ENCODE measurements at places on chromosomes 5 and 9.
A peak's percentile ranks its signal among the peaks of the same experiment; 100 is the strongest.

DNA sequence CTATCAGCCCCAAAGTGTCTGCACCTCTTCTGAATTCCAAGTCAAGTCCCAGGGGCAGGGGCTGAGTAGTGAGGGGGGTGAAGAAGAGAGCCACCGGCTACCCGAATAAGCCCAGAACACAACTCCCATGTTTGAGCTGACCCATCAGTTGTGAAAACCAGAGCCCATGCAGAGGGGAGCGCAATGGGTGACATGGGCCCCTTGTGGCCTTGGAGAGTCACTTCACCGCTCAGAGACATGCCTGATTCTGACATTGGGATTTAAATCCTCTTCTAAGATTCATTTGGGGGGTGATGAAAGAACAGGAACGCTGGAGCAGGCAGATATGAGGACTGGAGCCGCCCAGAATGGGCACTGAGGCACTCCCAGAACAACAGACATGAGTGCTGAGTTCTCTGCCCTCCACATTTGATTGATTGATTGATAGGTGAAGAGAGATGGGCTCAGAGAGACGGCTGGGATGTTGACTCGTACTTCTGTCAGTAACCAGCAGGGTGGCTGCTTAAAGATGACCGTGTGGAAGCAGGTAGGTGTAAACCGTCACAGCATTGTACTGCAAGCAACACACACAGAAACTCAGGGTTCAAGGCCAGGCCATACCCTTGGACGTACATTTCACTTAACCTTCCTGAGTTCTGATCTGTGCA, 74.3 kb downstream of the GPR21 start:
- DNase-seq, result no peak

GRCh38 chr9:123550797-123551196, 194.8 kb downstream of the CRB2 start:
- DNase-seq, result no peak

DNA sequence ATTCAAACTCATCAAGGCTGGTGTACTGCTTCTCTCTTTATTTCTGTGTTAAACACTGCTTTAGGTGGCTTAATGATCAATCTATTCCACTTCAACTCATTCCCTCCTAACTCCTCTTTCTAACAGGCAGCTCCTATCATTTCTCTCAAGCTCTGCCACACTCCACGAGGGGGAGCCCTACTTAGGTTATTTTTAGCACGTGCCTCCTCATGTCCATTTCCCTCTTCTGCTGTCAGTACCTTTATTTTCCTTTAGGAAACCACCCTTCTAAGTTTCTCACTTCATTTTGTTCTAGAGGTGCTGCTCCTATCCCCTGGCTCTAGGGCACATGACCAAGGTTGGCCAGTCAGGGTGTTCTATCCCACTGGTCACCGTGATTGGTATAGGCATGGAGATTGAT, 6.7 kb upstream of the BRINP1 start:
- DNase-seq, result peak; percentile 15

DNA sequence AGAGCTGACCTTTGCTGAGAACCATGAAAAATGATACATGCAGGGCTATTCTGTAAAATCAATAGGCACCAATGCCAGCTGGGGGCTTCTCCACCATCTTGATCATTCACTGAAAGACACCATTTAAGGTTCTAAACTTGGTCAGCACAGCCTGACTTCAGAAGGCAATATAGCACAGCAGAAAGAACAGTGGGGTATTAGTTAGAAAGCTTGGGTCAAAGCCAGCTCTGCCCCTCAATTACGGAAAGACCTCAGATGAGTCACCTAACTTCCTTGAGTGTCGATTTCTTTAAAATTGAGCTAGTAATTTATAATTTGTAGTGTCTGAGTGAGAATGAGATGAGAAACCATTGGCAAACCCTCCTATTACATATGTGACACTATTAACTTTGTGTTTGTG, 3.4 kb downstream of the TNC start:
- DNase-seq, result peak; percentile 36

DNA sequence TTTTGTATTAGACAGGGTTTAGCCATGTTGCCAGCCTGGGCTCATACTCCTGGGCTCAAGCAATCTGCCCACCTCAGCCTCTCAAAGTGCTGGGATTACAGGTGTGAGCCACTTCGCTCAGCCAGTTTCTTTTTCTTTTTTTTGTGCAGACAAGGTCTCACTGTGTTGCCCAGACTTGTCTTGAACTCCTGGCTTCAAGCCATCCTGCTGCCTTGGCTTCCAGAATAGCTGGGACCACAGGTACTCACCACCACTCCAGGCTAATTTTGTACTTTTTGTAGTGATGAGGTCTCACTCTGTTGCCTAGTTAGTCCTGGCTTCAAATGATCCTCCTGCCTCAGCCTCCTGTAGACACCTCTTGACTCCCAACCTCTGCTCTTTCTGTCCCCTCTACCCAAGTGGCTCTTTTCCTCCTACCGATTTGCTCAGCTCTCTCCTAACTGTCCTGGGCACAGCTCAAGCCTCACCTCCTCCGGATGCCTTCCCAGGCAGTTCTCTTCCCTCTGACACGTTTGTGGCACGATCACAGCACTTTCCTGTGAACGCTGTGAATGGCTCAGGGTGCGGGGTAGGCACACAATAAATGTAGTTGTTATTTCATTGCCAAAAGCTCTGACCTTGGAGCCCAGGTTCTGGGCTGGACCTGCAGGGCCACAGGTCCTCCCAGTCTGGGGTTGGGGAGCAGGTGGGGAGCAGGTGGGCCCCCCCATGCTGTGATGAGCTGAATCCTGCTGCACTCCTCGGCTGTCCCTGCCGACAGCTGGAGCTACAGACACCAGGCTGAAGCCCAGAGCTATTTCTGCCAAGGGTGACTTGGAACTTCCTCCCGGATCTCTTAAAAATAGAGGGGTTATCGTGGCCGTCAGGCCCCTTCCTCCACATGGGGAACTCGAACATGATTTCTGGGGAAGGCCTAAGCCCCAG, 23.9 kb downstream of the GFI1B start:
- DNase-seq, result no peak

- peak; percentile 57 for DNase-seq
These were observed 29.7 kb downstream of the MEGF10 start for GRCh38 chr5:127320032-127320965.

GRCh38 chr5:36251218-36251617, 9.5 kb upstream of the NADK2 start:
- DNase-seq, result no peak

DNA sequence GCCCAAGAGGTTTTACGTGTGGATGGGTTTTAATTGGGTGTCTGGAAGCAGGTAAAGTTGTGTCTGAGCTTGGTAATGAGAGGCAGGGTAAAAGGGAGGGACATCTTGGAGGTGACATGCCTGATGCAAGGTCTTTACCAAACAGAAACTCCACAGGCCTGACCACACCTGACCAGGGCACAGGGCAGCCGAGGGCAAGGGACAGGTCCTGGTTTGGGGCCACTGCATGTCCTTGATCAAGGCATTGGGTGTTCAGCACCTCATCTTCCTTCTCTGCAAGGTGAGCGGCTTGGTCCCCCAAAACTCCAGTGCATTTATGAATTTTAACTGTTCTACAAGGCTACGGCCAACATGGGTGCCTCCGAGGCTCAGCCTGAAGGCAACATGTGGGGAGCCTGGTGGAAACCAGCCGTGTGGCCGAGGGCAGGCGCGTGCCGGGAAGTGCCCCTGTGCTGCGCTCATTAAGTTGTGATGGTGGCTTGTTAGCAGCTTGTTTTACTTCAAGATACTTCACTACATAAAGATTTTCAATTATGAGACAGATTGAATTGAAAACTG, 30.7 kb upstream of the LPCAT1 start:
- DNase-seq, result no peak

GRCh38 chr9:96289392-96289791, 12.6 kb downstream of the HSD17B3 start:
- DNase-seq, result no peak

DNA sequence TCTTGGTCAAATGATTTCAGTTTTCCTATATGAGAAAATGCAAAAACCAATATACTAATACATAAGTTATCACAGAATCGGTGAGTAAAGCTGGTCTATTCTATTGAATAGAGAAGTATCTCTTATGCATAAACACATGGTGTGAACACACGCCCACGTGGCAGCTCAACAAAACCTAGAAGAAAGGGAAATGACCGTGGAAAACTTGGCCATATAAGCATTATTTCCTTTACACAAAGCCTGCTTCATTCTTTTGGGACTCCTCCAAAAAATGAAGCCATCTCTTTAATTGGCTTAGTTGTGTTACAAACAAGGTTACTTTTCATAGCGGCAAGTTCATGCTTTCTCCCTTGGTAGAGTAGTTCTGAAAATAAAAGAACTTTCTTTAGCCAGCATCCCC, 183.2 kb downstream of the TMEM161B start:
- DNase-seq, result no peak

GRCh38 chr5:166709691-166710090, 1581.8 kb upstream of the WWC1 start:
- DNase-seq, result no peak

GRCh38 chr9:127968042-127968441, 12.7 kb downstream of the EEIG1 start:
- peak; percentile 71 for DNase-seq

DNA sequence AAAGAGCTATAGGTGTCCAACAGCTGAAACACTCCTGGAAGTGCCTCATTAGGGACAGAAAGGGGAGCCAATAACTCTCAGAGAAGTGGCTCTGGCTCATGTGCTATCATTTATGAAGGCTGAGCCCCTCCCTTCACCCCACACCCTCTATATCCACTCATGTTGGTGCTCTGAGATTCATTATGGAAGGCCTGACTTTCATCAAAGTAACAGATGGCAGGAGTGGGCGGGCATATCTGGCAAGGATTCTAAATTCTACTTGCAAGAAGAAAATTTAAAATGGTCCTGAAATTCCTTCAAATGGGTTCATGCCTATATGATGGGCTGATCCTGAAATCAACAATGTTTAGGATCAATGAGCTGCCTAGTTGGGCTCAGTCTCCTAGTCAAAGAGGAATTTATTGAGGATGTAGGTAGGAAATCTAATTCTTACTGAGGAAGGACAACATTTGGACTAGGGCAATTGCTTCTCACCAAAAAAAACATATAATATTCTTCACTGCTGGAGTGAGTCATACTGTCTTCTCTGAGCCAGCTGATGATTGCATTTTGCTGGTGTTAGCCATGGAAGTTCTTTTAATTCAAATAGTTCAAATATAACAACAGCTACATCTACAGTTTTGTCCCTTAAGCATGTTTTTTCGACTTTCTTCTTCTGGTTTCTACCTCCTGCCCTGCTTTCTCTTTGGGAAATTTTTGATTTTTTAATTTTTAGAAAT, 23.5 kb downstream of the NMRK1 start:
- peak; percentile 49 for DNase-seq

DNA sequence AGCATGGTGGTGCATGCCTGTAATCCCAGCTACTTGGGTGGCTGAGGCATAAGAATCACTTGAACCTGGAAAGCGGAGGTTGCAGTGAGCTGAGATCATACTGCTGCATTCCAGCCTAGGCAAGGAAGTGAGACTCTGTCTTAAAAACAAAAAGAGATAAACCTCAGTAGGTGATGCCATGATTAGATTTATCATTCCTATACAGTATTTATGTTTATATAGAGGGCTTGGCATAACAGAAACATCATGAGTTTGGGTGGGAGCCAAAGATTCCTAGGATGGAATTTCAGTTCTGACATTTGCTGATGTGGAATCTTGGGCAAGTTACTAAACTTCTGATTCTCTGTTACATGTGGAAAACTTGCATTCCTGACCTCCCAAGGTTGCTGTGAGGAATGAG, 22.3 kb downstream of the RFK start:
- peak; percentile 89 for DNase-seq

GRCh38 chr5:107126341-107126740, 544.4 kb downstream of the EFNA5 start:
- no peak for DNase-seq
